ENCODE measurements at places on chromosomes 11 and 22.

DNA sequence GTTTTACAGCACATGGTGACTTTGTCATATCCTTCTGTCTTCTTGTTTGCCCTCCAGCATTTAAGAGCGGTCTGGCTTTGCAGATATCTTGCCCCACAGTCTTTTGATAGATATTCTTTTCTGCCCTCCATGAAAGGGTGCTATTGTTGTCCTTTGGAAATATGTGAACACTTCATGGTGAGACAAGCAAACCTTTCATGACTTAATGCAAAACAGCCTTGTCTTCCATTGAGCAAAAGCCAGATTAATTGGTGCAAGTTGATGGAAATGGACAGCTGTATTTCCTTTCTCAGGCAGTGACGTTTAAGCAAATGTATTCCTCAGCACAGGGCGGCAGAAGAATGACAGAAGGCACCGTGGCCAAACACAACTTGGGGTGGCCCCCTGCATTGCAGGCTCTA is 4.4 kb downstream of the DCPS start:
- DNase-seq: no peak

DNA sequence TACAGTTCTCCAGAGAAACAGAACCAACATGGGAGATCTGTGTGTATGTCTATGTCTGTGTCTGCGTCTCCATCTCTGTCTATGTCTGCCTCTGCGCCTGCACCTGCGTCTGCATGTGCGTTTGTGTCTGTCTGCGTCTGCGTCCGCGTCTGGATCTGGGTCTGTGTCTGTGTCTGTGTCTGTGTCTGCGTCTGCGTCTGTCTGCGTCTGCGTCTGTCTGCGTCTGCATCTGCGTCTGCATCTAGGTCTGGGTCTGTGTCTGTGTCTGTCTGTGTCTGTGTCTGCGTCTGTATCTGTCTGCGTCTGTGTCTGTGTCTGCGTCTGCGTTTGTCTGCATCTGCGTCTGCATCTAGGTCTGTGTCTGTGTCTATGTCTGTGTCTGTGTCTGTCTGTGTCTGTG is 88.4 kb upstream of the SLC22A12 start:
- DNase-seq: no peak

DNA sequence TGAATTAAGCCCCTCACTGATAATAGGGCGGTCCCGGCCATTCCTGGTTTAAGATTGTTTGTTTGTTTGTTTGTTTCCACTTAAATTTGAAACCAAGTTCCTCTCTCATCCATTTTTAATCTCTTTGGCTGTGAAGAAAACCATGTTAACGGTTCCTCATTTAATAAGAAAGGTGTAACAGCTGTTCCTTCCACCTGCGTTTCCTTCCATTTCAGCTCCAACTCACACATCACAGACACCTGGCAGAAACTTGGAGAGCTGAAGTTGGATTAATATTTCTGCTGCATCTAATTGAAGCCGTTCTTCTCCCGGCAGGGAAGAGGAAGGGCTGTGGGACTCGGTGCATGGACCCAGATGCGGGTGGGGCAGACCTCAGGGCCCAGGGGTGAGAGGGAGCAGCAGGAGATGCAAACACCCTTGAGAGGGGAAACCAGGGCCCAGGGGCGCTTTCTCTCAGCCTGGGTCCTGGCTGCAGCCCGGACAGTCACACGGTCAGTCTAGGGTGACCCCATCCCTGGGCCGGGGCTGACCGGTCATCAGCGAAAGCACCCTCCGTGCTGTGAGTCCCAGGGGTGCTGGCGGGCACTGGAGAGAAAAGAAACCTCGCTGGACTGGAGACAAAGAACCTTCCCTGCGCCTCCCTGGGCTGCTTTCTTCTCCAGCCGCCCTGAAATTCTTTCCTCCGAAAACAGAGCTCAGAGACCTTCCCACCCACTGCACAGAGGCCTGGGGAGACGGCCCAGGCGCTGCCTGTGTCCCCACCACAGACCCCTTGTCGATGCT is 242.0 kb downstream of the BRD1 start:
- no peak for DNase-seq

- no peak for DNase-seq
These were observed 21.6 kb upstream of the BBOX1 start for GRCh38 chr11:27018902-27019529.

DNA sequence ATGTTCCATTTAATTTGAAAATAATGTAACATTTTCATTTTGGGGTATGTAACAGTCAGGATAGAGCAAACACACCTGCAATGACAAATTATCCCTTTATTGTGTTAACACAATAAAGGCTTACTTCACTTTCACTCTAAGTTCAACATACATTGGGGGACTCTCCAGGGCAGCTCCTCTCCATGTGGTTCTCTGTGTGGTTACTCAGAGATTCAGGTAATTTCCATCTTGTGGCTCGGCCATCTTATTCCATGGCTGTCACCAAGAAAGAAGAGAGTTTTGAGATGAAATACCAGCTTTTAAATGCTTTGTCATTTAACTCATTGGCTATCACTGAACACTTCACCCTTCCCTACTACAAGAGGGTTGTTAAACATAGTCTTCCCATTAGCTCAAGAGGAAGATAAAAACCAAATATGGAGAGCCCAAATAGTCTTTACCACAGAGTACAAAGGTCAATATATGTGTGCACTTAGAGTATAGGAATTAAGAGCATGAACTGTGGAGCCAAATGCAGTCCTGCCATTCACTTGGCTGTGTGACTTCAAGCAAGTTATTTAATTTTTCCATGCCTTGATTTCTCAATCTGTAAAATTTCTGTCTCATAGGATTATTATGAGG is 10.6 kb upstream of the TPH1 start:
- DNase-seq: no peak

DNA sequence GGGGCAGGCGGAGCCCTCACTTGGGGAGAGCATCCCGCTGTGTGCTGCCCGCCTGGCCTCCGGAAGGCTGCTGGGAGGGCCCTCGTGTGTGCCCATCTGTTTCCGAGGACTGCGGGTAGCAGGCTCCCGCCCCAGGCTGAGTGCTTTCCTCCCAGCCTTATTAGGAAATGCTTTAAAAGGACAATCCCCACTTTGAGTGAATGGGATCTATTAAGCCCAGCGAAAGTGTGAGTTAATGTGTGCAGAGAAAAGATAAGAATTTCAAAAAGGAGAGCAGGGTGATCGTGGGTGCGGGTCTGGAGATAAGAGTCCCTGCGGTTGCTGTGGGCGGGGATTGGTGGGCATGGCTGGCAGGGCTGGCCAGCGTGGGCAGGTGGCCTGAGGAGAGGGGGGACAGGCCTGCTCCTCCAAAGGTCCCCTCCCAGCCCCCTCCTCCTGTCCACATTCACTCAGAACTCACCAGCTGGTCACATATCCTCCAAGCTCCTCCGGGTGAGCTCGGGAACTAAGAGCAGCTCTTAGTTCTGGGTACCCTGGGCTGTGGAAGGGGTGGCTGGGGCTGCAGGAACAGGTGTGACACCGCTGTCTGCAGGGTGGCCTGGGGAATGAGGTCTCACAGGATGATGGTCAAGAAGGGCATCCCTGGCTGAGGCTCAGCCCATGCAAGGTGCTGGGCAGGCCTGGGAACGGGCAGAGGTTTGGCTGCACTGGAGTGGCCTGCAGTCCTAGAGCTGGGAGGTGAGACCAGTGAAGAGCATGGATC is 1260.3 kb downstream of the BRD1 start:
- DNase-seq: no peak

DNA sequence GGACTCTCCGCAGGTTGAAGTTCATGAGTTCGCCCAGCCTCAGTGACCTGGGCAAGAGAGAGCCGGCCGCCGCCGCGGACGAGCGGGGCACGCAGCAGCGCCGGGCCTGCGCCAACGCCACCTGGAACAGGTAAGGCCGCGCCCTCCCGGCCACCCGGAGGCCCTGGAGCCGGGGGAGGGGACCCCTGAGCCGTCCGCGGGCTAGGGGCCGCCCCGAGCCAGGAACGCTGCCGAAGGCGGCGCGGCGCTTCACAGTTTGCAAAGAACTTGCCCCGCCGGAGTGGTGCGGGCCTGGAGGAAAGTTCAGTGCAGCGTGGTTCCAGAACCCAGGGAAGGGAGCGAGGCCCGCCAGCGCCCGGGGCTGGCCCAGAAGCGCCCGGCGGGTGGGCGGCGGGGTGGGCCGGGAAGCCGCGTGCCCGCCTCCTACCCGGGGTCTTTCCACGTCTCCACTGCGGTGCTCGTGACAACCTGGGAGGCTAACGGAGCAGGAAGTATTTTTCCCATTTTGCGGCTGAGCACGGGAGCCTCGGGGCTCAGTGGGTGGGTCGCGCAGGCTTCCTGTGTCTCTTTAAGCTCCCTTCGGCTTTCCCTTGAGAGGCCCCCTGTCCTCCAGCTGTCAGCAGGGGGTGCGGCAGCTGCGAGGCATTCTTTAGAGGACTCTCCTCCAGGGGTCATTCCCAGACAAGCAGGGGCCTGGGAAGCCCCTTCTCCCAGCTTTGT is 635 bp downstream of the PRR5 start:
- no peak for DNase-seq

- DNase-seq: no peak
These were observed 34.6 kb upstream of the GNAZ start for GRCh38 chr22:23035557-23036277.

- DNase-seq: no peak
These were observed 255.5 kb upstream of the C11orf87 start for GRCh38 chr11:109166441-109166840.

DNA sequence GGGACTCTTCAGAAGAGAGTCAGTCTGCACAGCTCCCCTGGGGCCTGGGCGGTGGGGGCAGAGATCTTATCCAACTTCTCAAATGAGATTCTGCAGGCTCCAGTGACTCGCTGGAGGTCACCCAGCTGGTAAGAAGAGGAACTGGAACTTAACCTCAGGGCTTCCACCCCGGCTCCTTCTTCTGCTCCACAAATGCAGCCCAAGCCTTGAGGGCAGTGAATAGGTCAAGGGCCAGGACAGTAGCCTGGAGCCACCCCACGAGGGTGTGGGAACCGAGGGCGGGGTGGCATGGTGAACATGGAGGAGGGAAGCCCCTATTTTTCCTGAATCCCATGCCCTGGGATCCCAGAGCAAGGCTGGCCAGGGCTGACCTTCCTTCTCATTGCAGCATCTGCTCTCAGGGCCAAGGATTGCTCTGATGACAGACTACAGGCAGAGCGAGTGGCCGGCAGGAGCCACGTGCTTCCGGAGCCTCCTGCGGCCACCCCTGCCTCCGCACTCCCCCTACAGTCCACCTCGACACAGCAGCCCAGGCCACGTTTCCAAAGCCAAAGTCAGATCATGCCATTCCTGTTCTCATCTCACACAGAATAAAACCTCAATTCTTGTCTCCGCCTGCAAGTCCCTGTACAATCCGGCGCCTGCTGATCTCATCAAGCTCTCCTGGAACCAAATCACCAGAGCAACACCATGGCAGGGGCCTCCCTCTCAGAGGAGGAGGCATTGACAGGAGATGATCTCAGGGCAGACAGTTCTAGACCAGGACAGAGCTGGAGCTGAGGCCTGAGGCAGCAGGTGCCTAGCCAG is 21.1 kb upstream of the UPK3A start:
- peak; percentile 74 for DNase-seq
